ENCODE measurements at places on chromosomes 12 and 14.

DNA sequence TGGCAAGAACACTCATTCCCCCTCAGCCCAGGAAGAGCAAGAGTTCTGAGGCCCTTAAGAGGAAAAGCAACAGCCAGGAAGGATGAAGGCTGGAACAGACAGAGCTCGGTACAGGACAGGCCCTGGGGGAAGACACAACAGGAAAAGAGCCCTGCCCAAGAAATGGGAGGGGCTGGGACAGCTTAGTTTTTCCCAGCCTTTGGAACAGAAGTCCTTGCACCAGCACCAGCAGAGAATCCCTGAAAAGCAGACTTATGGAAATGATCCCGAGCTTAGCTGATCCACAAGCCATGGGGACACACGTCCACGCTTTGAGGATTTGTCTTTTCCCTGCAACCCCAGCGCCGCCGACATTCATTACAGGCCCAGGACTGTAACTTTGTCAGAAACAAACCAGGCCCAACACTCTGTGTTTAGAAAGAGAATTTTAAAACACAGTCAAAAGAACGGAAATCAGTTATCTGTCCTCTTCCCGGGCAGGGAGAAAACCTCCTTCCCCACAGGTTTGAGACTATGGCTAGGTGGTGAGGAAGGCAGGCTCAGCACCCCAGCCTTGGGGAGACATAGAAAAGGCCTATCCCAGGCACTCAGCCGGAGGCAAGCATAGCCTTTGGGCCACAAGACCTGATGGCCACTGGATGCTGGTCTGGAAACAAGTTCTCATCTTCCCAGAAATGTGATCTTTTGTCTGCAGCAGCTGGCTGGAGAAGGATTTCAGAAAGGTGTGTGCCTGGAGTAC, 4.0 kb upstream of the AVIL start:
- no peak for DNase-seq

DNA sequence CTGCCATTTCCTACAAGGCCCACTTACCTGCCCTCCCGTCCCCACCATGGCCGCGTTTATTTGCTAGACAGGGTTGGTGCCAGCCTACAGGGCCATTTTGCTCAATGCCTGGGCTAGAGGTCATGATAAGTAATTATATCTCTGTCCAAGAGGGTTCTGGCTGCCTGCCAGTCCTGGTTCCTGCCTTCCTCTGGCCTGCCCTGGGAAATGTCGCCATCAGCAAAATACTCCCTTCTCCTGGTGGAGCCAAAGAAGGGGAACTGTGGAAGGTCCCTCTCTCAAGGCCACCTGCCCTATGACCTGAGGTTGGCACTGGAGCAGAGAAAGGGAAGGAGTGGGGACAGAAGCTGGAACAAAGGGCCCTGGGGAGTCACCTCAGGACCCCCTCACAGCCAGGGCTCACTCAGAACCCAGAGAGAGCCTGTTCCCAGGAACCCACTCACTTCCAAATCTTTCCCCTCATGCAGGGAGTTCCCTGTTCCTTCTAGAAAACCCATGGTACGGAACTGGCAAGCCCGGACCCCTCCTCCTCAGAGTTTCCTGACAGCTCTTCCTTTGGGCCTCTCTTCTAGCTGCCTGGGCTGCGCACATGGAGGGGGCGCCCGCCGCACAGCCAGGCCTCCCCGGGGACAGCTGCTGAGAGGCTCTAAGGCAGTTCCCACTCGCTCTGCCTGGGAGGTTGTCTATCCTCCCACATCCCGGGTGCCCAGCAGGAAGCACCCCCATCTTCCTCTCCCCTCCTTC, 280.5 kb downstream of the DPF3 start:
- DNase-seq = no peak

GRCh38 chr12:95002754-95003153, 743 bp downstream of the NDUFA12 start:
- no peak for DNase-seq

DNA sequence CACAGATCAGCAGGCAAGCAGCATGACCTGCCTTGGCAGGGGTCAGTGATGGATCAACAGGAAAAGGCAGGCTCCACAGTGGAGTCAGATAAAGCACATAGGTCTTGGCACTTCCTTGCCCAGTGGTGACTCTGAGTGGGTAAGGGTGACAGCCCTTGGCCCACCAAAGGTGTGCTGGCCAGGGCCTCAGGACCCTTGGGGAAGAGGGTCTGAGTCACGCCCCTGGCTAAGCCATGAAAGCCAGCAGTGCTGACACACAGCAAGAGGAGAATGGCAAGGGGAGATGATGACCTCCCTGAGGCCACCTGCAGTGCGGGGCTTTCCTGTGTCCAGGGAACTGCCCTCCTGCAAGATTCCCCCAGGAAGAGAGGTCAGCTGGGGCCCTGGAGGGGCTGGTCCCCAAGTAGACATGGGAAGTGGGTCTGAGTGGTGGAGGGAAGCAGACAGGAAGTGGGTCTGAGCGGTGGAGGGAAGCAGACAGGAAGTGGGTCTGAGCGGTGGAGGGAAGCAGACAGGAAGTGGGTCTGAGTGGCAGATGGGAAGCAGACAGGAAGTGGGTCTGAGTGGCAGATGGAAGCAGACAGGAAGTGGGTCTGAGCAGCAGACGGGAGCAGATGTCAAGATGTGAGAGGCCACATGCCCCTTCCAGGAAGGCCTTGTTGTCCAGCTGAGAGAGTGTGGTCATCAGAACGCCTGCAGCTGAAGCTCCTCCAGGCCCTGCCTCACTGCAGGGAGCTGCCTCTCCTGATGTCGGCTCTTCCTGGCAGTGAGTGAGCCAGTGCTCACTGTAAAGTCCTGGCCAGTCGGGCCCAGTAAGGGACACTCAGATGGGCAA, 34.8 kb downstream of the DIO3 start:
- DNase-seq = no peak

DNA sequence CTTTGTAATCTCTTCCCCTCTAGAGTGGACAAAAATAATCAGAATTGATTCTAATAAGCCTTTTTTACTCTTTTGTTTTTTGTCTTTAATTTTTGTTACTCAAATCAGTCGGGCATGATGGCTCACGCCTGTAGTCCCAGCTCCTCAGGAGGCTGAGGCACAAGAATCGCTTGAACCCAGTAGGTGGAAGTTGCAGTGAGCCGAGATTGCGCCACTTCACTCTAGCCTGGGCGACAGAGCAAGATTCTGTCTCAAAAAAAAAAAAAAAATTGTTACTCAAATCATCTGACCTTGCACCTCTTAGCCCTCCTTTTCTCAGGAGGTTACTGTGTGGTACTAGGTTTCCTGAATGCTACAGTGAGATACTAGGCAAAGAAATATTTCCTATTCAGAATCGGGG, 280.6 kb downstream of the PDZRN4 start:
- no peak for DNase-seq

DNA sequence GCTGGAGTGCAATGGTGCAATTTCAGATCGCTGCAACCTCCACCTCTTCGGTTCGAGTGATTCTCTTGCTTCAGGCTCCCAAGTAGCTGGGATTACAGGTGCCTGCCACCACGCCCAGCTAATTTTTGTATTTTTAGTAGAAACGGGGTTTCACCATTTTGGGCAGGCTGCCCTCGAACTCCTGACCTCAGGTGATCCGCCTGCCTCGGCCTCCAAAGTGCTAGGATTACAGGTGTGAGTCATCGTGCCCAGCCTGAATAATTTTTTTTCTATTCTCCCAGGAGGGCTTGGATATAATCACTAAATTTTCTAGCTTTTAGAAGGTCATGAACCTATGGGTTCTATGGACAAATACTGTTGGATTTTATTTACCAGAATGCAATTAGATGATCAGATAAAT, 44.7 kb upstream of the GNPNAT1 start:
- DNase-seq = no peak

GRCh38 chr14:103708750-103709187, 6.5 kb downstream of the XRCC3 start:
- DNase-seq = no peak

GRCh38 chr12:45981075-45981837, 9.1 kb downstream of the SCAF11 start:
- DNase-seq = no peak

GRCh38 chr14:102251161-102251560, 53.8 kb downstream of the MOK start:
- no peak for DNase-seq

- DNase-seq = peak; percentile 81
Measured at GRCh38 chr12:121240484-121241101, 30.7 kb downstream of the P2RX4 start.

DNA sequence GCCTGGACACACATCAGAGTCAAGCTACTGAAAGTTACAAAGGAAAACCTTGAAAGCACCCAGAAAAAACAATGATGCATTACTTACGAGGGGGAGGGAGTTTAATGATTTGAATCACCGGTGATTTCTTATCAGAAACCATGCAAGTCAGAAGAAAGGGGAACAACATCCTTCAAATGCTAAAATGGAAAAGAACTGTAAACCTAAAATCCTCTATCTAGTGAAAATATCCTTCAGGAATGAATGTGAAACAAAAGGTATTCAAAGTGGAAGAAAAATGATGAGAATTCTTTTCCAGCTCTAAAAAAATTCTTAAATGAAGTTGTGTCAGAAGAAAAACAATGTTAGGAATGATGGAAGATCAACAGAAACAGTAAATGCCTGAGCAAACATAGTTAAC, 16.8 kb downstream of the SCAF11 start:
- DNase-seq = no peak

GRCh38 chr14:101352567-101352966, 208.7 kb upstream of the DIO3 start:
- DNase-seq = no peak

- peak; percentile 3 for DNase-seq
Measured at GRCh38 chr12:40010899-40011774, 94.7 kb downstream of the SLC2A13 start.

- DNase-seq = no peak
Measured at GRCh38 chr14:88750945-88751344, 41.8 kb downstream of the EML5 start.

DNA sequence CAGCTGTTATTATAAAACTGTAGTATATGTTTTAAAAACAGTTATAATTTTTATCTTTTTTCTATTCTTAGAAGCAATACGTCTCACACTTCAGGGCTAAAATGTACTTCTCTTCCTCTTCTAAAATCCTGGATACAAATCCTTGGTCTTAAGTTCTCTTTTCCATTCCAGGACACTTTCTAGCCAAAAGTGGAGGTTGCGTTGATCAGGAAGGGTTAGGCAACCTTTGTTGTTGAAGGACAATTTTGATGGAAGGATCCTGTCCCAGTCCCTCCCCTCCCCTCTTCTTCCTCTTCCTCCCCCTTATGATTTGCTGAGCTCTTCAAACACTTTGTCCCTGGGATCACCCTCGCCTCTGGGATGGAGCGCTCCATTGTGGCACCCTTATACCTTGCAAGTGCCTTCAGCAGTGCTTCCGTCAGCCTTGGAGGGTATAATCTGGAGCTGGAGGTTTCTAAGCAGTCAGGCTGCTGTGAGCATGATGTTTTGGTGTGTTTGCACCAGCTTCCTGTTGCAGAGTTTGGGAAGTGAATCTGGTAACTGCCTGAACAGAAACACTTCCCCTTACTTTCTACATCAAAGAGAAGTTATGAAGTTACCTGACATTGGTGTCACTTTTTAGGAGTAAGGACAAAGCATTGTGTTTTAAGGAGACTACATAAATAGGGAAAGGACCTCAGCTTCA, 87.4 kb upstream of the SLC38A2 start:
- no peak for DNase-seq

GRCh38 chr14:105487986-105488777, 1.5 kb downstream of the CRIP1 start:
- no peak for DNase-seq

- DNase-seq = no peak
Measured at GRCh38 chr12:20375560-20375959, 7.2 kb downstream of the PDE3A start.

DNA sequence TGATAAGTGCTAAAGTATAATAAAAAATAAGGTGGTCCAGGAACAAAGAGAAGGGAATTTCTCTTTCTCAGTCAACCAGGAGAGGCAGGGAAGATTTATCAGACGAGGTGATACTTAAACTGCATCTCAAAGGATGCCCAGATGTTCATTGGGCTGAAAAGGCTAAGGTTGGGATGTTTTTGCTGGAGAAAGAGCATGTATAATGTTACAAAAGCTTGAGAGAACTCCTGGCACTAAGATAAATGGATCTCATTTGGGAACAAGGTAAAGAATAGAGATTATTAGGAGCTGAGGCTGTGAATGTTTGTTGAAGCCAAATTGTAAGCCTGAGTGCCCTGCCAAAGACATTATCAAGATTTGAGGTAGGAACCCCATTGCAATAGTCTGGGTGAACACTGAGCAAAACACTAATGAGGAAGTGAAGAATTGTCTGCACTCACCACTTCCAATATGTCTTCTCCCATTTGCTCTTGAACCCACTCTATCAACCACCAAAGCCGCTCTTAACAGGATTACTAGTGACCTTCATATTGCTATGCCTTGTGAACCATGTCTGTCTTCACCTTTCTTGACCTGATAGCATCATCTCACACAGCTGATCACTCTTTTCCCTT, 149.0 kb upstream of the ARID2 start:
- no peak for DNase-seq

DNA sequence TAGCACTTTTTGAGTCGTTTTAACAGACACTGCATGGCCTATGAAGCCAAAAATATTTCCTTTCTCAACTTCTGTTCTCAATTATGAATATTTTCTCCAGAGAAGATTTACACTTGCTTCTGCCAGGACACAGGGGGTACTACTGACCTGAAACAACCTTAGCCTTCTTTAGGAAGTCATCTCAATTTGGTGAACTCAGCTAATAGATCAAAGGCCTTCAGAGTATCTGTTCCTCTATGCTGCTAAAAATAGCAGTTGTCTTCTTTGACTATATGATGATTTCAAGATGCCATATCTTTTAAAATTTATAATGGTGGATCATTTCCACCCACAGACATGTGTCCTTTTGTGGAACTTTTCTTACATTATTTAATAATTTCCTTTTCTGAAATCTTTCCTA, 14.0 kb upstream of the NDUFA12 start:
- no peak for DNase-seq

DNA sequence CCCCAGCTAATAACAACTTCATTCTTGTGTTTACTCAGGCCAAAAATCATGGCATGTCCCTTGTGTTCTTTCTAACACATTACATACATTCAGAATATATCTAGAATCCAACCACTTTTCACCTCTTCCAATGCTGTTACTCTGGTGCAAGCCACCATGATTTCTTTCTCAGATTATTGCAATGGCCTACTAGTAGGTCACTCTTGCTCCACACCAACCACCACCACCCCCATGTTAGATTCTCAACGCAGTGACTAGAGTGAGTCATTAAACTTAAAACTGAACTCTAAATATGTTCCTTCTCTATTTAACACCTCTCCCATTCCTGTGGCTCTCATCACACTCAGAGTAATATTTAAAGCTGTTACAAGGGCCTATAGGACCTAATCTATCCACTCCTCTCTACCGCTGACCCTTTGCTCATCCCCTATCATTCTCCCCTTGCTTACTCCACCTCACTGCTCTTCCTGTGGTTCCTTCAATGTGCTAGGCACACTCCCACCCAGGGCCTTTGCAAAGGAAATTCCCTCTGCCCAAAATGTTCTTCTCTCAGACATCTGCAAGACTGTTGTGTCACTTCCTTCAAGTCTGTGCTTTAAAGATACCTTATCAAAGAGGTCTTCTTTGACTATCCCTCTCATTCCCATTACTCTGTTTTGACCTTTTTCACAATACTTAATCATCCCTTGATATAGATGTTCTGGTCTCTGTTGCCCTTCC, 6.6 kb downstream of the RTN1 start:
- DNase-seq = no peak
